ENCODE measurements at places on chromosomes 2 and 18.

GRCh38 chr2:149167001-149167780 is 128.7 kb downstream of the LYPD6B start:
- DNase-seq = no peak

DNA sequence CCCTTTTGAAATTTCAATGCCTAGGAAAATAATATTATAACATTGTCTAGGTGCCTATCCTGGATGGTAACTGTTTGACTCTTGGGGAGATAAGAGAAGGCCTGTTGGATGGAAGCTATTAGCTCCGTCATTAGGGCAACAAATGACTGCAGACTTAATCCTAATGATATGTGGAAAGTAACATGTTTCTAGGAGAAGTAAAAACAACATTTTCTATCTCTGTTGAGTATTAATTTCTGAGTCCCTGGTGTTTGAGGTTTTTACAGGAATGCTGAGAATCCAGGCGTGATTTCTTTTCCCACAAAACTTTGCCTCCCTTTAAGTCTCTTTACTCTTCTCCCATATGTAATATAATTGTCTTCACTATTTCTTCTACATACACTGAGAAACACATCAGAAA is 159.1 kb downstream of the GALNT1 start:
- DNase-seq = no peak

- no peak for DNase-seq
These were observed 143.1 kb upstream of the CAPN13 start for GRCh38 chr2:30950339-30950738.

- no peak for DNase-seq
These were observed 260.5 kb upstream of the RASGRP3 start for GRCh38 chr2:33215983-33216382.

DNA sequence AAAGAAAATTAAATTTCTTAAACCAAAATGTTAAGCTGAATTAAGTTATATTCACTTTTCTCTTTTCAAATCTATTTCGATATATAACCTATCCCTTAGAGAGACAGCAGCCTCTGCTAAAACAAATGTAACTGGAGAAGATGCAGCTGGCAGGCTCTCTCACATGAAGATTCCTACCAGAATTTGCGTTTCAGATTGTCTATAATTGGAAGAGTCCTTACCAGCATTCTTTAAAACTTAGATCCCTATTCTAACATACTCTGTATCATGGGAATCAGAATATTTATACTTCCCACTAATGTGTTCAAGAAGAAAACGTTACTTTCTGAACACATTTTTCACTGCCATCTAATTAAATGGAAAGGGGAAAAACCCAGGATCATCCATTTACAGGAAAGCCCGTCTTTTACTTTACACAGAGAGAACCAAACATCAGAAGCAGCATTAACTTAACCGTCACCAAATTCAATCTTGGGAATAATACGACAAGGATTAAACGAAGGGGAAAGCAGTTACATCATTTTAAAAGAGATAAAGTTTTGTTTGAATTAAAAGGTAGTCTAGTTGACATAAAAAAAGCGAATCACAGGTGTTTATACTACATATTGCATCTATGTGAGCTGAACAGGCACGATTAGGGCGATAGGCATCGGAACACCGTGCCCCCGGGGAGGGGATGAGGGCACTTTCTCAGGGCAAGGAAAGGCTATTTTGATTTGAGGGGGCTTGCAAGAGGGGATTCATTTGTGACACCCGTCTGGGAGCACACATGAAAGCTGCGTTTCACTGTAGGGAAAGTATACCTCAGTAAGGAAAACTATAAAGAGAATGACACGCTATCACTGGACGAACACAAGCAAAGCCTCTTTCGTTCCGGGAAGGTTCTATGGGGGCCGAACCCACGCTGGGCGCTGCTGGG is 1.3 kb downstream of the PTPN2 start:
- DNase-seq = no peak

DNA sequence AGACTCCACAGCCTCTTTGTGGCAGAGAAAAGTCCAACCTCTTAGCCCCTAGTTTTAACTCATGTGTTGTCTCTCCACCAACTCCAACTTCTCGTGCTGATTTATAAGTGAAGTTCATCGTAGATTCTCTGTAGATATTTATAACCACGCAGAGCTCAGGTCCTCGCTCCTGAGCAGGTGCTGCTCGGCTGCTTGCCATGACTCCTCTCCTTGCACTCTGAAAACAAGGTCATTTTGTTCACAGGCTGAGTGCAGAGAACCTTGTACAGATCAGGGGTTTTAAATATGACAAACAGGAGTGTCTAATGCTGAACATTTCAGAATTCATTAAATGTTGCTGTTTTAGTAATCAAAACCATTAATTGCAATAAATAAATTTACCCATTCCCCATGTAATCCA is 330.8 kb upstream of the GYPC start:
- no peak for DNase-seq

- no peak for DNase-seq
These were observed 6.0 kb downstream of the ATP6V1B1 start for GRCh38 chr2:70941701-70942100.

GRCh38 chr18:48835119-48835518 is 115.6 kb downstream of the SMAD7 start:
- no peak for DNase-seq

DNA sequence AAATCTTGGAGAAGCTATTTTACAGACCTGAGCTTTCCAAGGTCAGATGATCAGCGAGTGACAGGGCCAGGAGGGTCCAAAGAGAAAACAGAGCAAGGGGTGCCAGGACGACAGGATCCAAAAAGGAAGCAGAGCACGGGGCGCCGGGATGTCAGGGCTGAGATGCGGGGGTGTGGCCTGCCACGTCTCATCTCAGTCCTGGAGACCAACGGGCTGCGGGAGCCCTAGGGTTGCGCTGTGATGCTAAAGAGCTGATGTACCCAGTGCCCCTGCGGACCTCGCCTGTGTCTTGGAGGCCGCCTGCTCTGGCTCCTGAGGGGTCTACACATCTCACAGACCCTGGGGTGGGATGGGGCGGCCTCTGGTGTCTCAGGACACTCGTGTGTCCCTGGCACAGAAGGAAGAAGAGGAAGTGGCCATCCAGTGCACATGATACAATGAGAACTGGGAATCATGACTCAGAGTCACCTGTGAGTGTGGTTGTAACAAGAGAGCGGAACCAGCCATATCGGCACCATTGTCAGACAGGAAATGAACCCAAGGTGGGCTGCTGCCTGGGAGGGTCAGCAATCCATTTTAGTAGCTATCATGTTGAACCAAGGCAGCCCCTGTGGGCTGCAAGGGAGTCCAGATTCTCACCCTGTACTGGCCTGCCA is 97.8 kb downstream of the MYT1L start:
- no peak for DNase-seq

DNA sequence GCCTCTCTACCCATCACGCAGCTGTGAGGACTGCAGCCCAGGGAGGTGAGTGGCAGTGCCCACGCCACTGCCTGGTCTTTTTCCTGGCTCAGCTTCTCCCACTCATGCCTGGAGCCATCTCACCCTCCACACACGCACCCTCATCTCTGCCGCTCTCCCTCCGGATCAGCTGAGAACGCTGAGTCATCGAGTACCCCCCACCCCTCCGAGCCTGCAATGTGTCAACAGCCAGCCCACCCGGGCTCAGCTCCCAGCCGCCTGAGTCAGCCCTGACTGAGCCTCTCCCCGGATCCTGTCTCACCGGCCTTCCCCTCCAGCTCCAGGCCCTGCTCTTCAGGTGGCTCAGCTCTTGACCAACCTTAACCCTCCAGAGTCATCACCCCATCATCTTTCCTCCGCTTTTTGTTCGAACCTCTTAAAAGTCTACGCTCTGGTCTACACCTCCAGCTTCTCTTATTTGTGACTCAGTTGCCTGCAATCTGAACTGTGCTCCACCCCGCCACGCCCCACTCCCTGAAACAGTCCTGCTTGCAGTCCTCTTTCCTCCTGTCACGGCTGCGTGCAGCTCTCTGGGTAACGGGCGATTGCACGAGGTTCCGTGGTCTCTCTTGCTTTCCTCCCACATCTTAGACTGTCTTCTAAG is 94.4 kb upstream of the ASAP2 start:
- no peak for DNase-seq

DNA sequence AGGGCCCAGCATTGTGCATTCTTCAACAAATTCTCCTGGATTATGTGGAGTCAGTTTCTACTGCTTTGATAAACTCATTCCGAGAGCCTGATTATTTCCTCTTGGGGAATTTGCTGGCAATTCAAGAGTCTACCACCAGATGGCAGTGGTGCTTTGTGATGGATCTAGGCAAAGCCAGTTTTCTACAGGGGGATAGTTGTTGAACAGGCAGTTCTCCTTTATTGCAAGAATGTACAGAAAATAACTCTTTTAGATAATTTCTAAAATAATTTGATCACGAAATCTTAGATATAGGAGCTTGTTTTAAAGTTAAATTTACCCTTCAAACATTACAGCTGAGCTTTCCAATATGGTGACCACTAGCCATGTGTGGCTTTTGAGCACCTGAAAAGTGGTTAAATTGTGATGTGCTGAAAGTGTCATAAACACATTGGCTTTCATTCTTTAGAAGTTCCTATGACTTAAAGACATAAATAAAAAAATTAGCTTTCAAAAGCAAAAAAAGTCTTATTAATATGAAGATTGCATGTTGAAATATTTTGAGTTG is 66.7 kb upstream of the HAAO start:
- DNase-seq = no peak

GRCh38 chr2:9074930-9075329 is 71.4 kb upstream of the MBOAT2 start:
- DNase-seq = no peak

DNA sequence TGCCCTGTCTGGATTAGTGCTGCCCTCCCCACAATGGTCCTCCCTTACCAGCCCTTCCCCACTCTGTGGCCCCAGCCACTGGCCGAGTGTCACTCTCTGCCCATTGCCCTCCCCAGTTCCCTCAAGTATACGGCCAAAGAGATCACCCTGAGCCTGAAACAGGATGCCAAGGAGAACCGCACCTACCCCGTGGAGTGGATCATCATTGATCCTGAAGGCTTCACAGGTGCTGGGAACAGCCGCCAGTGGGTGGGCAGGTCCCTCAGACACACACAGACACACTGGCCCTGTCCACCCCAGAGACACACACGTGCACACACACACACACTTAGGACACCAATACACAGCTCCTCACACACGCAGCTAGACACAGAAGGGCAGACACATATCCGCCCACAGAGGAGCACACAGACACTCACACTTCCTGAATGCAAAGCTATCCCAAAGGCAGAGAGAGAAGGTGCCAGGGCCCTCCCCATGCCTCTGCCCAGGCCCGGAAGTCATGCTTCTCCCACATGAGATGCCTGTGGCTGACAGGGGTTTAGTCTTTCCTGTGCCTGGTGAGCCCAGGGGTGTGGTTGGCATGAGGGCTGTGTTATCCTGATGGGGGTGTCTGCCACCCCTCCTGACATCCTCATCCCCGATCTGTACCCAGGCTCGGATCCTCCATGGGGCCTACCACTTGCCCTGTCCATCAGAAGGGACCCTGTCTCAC is 2.9 kb downstream of the CHRND start:
- DNase-seq = no peak

GRCh38 chr2:51981783-51982182 is 949.9 kb upstream of the NRXN1 start:
- no peak for DNase-seq

- no peak for DNase-seq
These were observed 37.8 kb downstream of the PCBP1 start for GRCh38 chr2:70124983-70125480.

DNA sequence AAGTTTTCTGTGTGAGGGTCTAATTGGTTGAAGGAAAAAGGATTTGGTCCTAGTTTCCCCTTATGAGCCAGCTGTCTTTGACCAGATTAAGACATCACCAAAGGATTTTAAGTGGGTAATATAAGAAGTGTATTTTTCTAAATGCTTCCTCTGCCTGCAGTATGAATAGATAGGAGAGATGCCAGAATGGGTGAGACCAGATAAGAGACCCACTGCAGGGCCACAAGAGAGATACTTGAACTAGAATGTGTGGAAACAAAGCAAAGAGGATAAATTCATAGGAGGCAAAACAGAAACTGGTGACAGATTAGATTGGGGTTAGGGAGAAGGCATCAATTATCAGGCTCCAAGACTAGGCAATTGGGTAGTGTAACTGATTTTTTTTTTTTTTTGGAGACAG is 1.1 kb upstream of the HDHD2 start:
- DNase-seq = no peak
